ENCODE measurements at places on chromosomes 2 and 18. TPM values are rescaled to one million over a fixed set of nuclear protein-coding genes. Genes with fewer than 3 reads are reported as not detected.

Gene MYO5B
- total RNA-seq = 1.1 TPM

DNA sequence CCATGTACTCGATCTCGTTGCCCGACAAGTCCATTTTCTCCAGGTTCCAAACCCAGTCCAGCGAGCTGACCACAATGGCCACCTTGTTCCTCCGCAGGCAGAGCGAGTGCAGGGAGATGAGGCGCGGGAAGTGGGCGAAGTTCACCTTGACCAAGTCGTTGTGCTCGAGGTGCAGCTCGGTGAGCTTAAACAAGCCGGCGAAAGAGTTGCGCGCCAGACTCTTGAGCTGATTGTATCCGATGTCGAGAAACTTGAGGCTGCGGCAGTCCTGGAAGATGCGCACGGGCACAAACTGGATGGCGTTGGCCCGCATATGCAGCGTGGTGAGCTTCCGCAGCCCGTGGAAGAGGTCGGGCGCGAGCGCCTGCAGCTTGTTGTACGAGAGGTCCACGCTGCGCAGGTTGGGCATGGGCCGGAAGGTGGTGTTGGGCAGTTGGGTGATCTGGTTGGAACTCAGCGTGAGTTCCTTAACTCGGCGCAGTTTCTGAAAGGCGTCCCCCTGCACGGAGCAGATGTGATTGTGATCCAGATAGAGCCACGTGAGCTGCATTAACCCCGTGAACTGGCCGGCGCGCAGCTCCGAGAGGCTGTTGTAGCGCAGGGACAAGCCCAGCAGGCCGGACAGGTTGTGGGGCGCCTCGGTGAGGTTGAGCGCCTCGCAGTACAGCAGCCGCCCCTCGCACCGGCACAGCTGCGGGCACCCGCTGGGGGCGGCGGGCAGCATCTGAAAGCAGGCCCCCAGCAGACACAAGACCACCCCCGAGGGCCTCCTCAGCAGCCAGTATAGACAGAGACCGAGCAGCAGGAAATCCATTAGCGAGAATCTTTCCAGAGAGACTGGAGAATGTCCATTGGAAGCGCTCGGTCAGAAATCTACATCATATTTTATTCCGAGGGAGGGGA, 1.3 kb downstream of the LRRTM1 start:
- peak; percentile 25 for DNase-seq

DNA sequence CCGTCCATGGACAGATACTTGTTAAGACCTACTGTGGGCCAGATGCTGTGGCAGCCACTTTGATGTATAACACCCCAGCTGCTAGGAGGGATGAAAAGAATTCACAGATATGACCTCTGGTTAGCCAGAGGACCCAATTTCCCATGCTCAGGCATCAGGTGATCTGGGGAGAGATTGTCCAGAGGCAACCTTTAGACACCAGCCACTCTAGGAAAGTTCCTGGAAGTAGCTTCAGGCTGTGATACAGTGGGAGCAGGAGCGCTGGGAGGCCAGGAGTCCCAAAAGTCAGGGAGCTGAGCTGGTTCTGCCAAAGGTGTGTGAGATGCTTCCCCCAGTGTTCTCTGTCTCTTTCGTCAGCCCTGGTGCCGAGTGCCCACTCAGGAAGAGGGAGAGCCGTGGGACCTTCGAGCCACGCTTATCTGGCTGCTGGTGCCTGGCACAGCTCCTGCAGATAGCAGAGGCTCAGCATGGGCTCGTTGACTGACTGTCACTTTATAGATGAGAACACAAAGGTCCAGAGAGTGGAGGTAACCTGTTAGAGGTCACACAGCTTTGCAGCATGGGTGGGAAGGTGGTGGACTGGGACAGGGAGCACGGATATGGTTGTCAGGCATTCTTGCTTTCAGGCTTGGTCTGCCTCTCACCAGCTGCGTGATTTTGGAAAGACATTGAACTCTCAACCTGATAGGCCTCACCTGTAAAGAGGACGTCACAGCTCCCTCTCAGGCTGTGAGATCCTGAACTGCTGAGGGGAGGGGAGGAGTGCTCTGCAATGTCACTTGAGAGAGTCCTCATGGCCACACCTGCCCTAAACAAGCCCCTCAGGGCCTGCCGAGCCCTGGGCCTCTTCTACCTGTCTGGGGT, 7.8 kb upstream of the RALB start:
- no peak for DNase-seq

DNA sequence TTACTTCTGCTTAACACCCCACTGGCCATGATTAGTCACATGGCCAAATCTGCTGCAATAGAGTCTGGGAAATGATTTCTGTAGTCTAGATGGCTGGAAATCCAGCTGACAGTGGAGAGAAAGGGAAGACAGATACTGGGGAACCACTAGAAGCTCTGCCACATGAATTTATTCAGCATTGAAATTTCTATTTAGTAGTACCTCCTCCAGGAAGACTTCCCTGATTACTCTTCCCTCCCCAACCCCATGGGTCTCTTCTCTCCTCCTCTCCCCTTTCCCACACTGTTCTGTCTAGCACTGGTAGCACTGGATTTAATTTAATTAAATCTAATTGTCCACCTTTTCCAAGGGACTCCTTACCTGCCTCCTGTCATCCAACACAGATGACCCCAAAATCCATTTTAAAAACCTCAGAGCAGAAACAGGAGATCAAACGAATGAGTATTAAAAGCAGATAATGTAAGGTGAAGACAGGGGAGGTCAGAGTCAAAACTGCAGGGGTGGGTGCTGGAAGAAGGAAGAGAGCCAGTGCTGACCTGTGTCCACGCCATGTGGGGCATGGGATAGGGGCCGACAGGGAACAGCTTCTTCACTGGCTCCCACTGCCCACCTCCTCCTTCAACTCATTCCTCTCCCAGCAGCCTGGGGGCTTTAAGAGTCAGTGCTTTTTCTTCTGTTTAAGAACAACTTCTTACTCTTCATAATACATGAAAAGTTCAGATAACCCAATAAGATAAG, 169.2 kb upstream of the HS6ST1 start:
- no peak for DNase-seq

DNA sequence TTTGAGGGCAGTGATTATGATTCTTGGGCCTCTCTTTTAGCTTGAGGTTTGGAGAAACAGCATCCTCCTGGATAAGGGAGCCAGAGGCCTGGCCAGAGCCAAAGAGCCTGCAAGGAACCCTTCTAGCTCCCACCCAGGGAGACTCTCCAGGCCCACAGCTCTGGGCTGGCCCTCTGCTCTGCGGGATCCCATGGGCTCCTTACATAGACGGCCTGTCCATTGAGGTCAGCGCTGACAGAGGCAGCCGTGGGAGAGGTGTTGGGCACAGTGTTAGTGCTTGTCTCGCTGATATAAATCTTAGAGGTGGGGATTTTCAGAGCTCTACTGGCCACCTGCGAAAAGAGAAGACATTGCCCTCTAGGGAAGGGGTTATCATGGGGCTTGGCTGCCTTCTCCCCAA, 67.2 kb downstream of the XDH start:
- no peak for DNase-seq

DNA sequence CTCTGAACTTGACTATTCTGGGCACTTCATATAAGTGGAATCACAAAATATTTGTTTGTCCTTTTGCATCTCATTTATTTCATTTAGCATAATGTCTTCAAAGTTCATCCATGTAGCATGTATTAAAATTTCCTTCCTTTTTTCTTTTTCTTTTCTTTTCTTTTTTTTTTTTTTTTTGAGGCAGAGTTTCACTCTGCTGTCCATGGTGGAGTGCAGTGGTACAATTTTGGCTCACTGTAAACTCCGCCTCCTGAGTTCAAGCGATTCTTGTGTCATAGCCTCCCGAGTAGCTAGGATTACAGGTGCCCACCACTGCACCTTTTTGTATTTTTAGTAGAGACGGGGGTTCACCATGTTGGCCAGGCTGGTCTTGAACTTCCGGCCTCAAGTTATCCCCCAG, 11.9 kb downstream of the ATP8B1 start:
- DNase-seq = no peak

Gene SPEG
- total RNA-seq = 111 TPM

- no peak for DNase-seq
Observed at GRCh38 chr2:152485954-152486736, 151.2 kb downstream of the FMNL2 start.

Gene NDUFS1
- total RNA-seq = 503 TPM

Gene FKBP1B
- 3.2 TPM for total RNA-seq

DNA sequence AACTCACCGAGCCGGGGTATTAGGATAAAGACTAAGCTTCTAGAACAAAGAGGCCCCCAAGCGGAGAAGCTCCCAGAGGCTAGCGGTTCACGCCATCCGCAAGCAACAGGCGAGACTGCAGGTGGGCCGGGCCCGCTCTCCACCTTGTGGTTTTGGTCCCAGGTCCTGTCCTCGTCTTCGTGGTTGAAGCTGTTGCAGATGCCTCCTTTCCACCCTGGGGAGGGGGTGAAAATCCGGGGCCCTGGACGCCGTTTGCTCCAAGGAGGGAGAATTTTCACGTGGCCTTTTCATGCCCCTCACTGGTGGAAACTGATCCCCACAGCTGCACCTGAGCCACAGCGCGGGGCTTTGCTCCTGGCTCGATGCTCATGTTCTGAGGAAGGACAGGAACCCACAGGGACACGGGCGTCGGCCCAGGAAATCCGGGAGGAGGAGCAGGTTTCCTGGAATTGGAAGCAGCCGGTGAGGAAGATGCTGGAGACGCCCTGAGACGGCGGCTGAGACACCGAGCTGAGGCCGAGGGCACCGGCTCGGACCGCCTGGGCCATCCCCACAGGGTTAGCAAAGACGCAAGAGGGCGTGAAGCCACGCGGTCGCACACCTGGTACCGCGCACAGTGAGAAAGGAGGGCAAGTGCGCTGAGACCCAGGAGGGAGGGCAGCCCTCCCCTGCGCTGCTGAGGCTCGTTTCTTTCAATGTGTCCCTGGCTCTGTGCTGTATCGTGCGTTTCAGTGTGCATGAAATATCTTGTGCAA, 54.7 kb upstream of the SALL3 start:
- DNase-seq = no peak

DNA sequence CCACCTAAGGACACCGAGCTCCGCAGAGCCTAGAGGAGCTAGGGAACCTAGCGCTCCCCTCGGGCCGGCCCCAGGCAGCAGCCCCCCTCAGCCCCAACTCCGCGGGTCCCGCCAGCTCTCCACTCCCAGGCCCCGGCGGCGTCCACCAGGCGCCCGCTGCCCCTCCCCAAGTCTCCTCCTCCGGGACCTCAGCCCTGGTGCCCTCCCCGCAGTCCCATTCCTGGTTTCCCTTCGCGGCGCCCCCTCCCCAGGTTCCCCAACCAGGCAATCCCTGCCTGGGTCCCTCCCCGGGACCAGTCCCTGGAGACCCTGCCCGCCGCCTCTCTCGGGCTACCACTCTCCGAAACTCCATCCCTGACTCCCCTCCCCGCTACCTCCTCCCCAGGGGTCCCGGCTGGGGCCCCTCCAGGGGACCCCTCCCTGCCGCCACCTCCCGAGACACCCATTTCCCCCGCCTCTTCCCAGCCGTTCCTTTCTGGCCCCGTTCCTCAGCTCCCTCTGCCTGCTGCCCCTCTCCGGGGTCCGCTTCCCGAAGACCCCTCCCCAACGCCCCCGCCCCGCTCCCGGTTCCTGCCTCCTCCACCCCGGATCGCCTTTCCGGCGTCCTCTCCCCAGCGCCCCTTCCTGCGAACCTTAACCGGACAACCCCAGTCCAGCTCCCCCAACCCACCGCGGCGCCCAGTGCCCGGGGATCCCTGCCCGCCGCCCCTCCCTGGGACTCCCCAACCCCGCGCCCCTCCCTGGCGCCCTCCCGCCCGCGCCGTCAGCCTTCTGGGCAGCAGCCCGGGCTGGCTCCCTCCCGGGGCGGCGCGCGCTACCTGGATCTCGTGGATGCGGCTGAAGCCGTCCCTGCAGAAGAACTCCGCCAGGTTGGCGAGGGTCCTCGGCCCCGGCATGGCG, 678 bp downstream of the CYP27C1 start:
- DNase-seq = no peak

Gene C2orf72
- total RNA-seq = 0.07 TPM

GRCh38 chr2:213995400-213996105, 415.3 kb upstream of the VWC2L start:
- no peak for DNase-seq

DNA sequence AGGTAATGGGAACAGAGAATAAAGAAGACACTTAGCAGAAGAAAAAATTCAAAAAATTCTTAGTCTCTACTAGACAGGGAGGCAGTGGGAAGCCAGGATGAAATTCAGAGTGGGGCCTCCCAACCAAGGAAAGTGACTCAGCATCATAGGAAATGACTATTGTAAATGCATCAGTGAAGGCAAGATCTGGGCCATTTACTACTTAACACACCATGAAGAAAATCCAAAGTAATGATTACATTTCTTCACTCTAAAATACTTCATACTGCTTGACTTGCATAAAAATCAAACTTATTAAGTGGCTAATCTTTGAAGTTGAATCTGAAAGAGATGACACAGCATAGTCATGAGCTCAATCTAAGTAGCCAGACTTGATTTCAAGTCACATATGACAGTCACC, 405.8 kb upstream of the SLC39A10 start:
- no peak for DNase-seq

Gene TLX2
- not detected for total RNA-seq

DNA sequence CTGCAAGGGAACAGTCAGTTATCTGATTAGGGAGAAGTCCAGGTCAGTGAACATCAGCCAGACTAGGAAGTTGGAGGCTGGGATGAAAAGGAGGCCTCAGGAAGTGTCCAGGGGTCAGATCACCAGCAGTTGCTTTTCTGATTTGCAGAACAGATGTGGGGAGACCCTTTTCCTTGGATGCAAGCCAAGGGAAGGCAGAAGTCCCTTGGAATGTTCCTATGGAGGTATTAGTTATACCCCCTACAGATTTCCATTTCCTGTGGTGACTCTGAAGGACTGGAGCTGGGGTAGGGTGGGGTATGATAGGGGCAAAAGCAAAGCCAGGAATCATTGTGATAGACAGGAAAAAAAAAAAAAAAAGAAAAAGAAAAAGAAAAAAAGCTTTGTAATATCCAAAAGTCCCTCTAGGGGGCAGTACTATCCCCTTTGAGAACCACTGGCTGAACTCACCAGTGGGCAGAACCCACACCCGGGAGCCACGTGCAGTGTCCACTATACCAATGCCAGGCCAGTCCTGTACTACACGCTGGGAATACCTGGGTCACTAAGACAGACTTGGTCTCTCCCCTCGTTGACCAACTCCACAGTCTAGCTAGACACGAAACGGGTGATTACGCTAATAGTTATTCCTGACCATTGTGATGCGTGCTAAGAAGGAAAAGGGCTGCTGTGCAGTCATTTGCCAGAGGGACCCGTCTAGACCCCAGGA, 7.4 kb downstream of the DYSF start:
- peak; percentile 46 for DNase-seq

Gene RNF125
- 3.4 TPM for total RNA-seq

DNA sequence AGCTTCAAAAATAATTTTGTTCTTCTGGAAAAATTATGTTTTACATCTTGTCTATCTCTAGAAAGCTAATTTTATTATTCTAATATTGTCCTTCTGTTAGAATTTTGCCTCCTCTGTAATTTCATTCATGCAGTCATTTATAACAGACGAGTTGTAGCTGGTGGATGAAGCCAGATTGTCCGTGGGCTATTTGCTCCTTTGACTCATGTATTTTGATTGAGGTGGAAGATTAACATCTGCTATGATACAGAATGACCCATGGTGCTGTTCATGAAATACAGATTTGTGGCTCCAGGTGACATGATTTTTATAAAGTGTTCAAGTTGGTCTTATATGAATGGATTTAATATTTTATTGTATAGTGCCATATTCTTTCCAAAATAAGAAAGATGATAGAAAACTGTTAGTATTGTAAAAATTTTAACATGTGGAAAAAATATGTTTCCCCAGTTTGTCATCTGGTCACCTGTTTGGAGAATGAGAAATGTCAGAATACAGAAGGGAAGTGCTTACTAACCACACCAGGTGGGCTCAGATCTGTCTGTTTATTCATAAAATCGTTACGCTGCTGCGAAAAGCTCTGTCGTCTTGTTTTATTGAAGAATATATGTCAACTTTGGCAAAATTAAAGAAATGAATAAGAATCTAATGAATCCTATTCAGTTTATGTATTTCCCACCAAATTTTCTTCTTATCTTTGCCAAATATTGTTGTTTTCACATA, 20.4 kb upstream of the L3MBTL4 start:
- no peak for DNase-seq
